ENCODE measurements at places on chromosomes 13 and 19.
A peak's percentile ranks its signal among the peaks of the same experiment; 100 is the strongest.

DNA sequence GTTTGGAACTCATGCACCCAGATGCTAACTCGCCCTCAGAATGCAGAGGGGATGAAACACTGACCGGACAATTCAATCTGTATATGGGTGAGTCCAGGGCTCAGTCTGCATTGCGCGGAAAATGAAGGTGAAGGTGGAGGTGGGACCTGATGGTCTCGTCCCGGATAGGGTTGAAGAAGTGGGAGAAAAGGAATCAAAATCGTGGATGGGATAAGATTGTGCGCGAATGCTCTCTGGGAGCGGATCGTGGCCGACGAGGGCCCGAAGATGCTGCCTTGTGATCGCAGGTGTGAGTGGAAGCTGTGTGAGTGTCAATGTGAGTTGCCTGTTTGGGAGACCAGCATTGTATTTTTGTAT is 594 bp upstream of the ZNF850 start:
- peak; percentile 7 for DNase-seq

DNA sequence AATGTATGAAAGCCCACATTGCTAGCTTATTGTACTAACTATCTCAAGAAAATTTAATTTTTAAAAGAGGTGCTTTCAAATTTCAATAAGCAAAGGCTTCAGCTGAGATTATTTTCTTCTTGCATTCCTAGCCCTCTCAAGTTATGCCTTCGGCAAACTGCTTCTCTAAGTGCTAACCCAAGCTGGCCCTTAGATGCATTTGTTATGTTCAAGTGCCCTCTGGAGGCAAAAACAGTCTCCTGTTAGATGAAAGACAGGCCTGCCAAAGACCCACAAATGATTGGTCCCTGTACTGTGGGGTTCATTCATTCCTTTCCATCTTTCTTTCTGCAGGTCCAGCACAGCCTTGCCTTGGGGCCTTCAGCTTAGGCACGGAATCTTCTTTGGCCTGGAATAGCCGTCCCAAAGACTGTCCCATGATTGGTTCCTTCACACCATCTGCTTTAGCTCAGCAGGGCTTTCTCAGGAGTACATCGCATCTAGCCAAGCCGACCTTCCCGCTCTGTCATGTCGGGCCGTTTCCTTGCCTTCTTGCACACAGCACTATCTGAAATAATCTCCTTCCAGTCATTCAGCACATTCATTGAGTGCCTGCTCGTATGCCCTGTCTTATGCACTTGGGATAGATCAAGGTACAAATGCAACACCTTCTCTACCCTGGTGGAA is 26.4 kb upstream of the TPTE2 start:
- no peak for DNase-seq

- no peak for DNase-seq
Measured at GRCh38 chr19:23906835-23907234, 7.9 kb upstream of the ZNF726 start.

- DNase-seq: no peak
Measured at GRCh38 chr13:109123971-109124370, 494.6 kb downstream of the MYO16 start.

DNA sequence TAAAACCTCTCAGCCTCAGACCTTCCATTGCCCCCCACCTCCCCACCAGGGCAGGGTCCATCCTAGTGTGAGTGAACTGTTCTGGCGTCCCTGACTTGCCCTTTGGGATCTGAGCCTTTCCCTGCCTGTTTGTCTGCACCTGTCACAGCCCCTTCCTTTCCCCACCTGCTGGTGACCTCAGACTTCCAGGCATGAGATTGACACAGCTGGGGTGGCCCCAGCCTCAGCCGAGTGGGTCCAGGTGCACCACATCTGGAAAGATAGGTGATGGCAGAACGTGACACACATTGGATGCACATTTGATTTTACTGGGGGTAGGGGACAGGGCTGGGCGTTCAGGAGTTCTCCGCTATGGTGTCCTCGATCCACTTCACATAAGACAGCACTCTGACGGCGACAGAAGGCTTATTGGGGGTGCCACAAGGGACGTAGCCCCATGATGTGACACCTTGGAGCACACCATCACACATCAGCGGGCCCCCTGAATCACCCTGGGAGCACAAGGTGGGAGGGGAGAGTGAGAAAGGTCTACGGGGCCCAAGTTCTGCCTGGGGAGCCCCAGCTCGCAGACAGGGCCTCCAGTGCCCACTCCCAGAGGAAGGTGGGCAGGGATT is 4.6 kb downstream of the KLK1 start:
- no peak for DNase-seq

GRCh38 chr19:40756502-40757110 is 5.6 kb downstream of the SNRPA start:
- DNase-seq: no peak

GRCh38 chr19:17328517-17329365 is 5.9 kb downstream of the ANO8 start:
- no peak for DNase-seq

- no peak for DNase-seq
Measured at GRCh38 chr19:33998739-33999345, 173.5 kb upstream of the LSM14A start.

DNA sequence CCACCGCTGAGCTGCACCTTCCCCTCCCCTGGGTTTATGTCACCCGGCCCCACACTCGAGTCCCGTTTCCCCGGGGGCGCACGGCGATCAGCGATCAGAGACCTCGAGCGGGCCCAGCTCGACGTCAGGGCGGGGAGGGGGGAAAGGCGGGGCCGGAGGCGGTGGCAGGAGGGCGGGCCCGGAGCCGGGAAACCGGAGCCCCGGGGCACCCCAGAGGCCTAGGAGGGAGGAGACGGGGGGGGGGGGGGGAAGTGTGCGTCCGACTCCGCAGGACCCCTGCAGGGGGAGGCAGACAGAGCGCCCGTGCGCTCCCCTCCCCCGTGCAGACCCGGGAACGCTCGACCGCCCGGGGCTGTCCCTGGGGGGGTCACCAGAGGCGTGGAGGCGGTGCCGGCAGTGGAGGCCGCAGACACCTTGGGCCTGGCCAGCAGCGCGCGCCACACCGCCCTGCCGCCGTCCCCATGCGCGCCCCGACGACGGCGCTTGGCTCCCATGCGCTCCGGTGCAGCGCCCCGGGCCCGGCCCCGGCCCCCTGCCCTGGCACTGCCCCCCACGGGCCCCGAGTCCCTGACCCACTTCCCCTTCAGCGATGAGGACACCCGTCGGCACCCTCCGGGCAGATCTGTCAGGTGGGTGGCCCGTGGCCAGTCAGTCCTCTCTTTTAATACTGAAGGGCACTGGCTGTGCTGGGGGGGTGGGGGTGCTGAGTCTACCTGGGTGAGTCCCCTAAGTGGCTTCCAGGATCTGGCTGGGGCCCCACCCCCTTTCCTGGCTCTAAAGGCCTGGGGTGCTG is 11.8 kb downstream of the PDE4A start:
- DNase-seq: peak; percentile 40

DNA sequence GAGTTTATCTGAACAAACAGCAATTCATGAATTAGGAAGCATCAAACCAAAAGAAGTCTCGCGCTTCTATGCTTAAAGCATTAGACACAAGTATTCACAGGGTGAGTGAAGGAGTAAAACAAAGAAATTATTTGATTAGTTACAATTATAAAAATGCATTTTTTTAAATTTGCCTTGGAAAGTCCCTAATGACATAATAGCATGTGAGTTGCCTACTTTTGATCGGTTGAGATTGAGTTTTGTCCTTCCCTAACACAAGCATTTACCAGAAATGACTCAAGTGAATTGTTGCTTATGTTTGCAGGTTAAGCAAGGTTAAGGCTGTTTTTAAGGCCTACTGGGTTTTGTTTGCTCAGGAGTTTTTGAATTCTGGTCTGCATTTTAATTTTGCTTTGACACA is 389 bp upstream of the ZNF649 start:
- DNase-seq: no peak

- no peak for DNase-seq
Measured at GRCh38 chr13:95536632-95537241, 15.8 kb upstream of the CLDN10 start.

- no peak for DNase-seq
Measured at GRCh38 chr13:89763005-89763404, 1584.5 kb upstream of the MIR17HG start.

GRCh38 chr19:29606420-29606747 is 301 bp downstream of the POP4 start:
- DNase-seq: no peak

DNA sequence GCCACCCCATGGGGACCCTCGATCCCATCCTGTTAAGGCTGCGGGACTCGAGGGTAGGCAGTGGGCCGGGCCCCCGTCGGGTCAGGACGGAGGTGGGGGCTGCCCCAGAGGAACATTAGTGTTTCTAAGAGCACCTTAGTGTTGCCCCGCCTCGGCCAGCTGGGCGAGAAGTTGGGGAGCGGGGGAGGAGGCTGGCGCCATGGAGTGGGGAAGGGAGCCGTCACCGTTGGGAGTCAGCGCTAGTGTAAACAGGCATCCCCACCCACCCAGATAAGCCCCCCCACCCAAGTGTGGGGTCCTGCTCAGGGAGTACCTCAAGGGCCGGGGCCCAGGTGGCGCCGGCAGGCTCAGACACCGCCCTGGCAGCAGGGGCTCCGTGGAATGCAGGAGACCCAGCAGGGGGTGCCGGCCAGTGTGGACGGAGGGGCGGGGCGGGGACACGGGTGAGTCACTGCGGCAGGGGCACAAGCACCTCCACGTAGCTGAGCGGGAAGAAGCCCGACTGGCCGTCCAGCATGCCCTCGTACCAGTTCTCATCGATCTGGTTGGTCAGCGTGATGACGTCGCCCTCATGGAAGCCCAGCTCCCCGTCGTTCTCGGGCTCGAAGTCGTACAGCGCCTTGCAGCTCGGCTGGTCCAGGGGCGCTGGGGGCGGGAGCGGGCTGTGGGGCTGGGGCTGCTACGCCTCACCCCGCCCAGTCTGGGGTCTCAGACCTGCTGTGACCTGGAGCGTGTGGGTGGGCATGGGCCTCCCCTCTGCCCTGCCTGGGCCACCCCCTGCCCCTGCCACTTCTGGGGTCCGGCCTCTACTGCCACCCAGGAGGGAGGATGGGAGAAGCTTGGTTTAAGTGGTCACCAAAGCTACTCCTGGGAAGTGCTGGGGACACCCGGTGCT is 18.0 kb downstream of the MPND start:
- no peak for DNase-seq

- no peak for DNase-seq
Measured at GRCh38 chr19:50319156-50319555, 10.0 kb downstream of the KCNC3 start.

DNA sequence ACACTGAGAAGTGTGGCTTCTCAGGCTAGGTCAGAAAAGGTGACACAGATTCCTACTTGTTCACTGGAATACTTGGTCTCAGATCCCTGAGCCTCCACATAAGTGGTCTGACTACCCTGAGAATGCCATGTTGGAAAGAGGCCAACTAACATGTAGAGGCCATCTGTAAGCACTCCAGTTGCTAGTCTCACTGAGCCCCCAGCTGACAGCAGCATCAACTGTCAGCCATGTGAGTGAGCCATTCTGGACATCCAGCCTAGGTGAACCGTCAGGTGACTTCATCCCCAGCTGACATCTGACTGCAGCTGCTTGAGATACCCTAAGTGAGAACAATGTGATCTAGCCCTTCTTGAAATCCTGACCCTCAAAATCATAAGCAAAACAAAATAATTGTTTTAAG is 18.1 kb upstream of the ARL11 start:
- DNase-seq: no peak

DNA sequence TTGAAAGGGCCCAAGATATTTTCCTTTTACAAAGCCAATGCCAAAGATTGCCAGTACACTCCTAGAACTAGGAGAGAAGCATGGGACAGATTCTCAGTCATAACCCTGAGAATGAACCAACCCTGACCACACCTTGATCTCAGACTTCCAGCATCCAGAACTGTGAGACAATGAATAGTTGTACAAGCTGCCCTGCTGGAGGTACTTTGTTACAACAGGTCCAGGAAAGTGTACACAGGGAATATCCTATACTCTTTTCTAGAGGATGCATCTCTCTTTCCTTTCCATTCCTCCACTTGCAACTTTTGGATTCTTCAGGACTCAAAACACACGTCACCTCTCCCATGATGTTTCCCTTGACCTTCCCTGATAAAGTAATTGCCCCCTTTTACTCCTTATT is 325.7 kb downstream of the RFC3 start:
- DNase-seq: no peak

GRCh38 chr13:49146950-49147355 is 73.2 kb upstream of the MLNR start:
- no peak for DNase-seq

Measured in activated T-cell treated with anti-CD3 and anti-CD28 coated beads for 4 hours (primary cell).